ENCODE measurements at places on chromosomes 3 and 15.

DNA sequence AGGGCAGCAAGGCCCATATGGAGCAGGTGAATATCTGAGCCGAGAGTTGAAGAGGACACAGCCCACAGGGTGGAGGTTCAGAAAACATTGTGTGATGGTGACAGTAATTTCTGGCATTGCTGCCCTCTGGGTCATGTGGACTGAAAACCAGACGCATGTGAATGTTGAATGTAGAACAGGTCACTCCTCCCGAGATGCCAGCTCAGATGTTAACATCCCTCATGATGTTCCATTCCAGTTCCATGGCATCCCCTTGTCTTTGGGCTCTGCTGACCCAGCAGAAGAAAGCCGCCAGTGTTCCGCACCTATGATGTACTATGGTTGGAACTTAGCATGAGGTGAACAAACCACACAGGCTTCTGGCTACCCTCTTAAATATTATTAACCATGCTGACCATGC is 110.7 kb upstream of the CTDSPL start:
- DNase-seq = no peak

- no peak for DNase-seq
Observed at GRCh38 chr15:90191794-90192509, 9.2 kb upstream of the SEMA4B start.

- DNase-seq = no peak
Observed at GRCh38 chr15:69825941-69826818, 271.5 kb downstream of the TLE3 start.

- no peak for DNase-seq
Observed at GRCh38 chr15:91572110-91572509, 281.4 kb upstream of the SLCO3A1 start.

DNA sequence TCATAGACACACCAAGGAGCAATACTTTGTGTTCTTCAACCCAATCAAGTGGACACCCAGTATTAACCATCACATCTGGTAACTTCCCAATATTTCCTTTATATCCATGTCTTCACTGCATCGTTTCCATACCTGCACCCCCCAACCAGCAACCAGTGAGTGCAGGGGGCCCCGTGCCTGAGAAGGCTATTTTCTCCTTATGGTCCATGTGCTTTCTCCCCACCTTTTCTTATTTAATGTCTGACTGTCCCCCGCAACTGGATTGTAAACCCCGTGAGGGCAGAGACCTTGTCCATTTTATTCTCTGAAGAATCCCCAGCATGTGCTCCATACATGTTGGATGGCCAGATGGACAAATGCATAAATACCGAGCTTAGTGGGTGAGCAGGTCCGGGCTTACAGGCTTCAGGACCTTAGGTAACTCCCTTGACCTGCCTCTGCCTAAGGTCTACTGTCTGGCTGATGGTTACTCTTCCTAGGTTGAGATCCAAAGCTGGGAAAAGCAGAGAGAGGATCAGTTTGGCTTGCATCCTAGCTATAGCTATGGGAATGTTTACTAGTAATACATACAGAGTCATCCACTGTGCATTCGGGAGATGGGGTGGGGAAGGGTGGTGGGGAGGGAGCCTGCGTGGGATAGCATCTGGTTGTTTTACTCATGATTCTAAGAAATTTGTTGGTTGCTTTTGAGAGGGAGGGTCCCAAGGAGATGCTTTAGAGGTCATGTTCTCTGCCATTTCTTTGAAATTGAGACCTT is 41.5 kb downstream of the PXYLP1 start:
- no peak for DNase-seq

- DNase-seq = no peak
Observed at GRCh38 chr3:191972714-191973398, 511.9 kb downstream of the PYDC2 start.

Measured in AML-193 (cell line).